ENCODE measurements at places on chromosomes 12 and 14.

DNA sequence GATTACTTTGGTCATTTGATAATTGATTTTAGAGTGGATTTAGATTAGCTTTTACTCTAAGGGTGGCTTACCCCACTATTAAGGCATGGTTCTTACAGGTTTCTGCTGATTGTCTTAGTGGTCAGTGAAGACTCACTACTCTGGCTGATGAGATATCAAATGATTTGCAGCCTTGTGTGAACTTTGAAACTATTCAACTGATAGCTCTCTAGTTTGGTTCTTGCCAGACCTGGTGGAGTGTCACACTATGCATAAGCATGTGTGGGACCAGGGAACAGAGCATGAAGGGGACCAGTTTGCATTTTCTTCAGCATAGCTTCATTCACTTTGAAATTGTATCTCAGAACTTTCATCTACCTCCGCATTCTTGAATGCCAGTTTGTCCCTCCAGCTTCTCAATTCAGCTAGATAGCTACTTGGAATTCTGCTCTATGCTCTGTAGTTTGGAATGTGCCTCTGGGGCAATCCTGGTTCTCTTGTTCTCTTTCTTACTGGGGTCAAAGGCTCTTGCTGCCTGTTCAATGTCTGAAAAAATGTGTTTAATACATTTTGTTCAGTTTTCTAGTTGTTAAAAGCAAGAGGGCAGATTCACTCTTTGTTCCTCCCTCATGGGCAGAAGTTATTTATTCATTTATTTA is 12.7 kb downstream of the SCYL2 start:
- no peak for DNase-seq

DNA sequence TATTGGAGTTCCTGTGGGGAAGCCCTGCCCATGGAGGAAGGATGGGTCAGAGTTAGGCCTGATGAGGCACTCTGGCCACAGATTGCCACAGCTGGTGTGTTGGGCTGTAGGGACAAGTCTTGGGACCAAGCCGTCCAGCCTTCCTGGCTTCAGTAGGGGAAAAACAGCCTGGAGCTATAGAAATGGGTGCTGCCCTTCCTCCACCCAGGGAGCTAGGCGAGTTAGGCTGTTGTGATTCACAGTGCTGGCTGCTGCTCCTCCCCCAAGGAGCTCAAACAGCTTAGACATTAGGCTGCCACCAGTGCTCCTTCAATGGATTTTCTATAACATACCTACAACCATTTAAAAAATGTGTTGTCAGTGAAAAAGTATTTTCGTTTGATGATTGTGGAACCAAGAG is 274.3 kb downstream of the RPL10L start:
- DNase-seq = no peak

DNA sequence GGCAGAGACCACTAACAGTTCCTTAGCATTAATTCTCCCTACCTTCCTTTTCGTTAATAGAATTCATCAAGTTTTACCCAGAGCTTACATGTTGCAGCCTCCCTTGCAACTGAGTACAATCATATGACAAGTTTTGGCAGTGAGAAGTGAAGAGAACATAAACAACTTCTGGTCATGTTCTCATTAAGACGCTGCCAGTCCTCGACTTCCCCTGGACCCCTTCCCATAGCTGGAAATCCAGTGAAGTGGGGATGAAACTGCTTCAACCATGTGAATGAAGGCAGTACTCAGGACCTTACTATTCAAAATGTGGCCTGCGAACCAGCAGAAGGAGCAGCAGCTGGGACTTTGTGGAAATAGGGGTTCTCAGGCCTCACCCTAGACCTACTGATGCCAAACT is 133.9 kb downstream of the SPTSSA start:
- no peak for DNase-seq

- no peak for DNase-seq
Measured at GRCh38 chr12:119931402-119931801, 54.3 kb upstream of the CIT start.

All from stimulated activated CD4-positive, alpha-beta T cell treated with anti-CD3 and anti-CD28 coated beads, Interleukin-4, amount 100 ng/mL, for 24 hours (primary cell).